ENCODE measurements at places on chromosomes 7 and 10.

GRCh38 chr10:91103384-91104192 lies 116.9 kb upstream of the PCGF5 start:
- DNase-seq, result no peak

DNA sequence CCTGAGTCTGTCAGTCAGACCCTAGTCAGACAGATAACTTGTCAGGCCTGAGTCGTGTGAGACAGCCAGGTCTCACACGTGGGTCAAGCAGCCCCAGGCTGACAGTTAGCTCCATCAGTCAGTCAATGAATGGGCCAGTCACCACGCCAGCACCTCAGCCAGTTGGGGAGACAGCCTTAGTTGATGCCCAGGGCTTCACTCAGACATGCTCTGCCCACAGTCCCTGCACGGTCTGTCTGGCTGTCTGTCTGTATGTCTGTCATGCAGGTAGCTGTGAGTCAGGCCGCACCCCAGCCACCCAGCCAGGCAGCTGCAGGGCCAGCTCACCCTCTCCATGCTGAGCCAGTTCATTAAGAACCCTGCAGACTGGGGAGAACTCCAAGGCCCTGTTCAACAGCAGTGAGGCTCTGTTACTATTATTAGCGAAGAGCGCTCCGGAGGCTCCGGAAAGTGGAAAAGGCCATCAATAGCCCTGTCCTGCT lies 141.1 kb upstream of the PCBD1 start:
- no peak for DNase-seq

DNA sequence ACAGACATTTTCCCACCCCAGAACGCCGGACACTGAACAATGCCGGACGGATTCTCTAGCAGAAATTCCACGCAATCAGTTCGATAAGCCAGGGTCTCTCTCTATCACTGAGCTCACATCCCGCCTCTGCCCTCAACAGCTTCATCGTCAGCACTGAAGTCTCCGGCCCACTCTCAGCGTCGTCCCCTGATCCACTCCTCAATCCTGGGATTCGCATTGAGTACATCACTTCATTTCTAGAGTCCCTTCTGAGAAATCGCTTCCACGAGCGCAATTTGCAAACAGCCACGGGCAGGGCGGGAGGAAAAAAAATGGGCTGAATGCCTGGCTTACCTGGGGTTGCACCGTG lies 365 bp downstream of the YME1L1 start:
- DNase-seq, result peak; percentile 17

GRCh38 chr7:85000735-85001350 lies 186.0 kb downstream of the SEMA3D start:
- DNase-seq, result no peak

GRCh38 chr10:117163061-117163953 lies 25.2 kb upstream of the VAX1 start:
- DNase-seq, result no peak

DNA sequence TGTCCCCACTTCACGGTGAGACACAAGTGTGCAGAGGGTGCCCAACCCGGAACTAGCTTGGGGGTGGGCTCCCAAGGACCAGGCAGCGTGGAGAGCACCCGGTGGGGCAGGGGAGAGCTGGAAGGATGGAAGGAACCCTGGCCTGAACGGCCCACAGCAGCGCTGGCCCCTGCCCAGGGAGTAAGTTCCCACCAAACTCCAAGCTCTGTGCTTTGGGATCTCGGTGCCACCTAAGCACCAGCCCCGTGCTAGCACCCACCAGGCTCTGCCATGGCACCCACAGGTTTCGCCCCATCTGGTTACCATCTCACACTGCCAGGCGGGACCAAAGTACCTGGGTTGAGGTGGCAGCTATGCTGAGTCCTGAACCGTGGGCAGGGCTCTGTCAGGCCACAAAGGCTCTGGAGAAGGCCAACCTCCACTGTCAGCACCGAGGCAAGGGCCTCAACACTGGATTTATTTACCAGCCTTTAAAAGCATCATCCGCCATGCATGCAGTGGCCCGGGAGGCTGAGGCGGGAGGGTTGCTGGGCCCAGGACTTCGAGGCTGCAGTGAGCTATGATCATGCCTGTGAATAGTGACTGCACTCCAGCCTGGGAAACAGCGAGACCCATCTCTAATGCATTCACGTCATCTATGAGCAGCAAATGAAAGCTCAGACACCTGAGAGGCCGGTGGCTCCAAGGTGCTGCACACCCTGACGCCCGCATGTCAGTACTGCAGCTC lies 16.0 kb downstream of the GPER1 start:
- no peak for DNase-seq

DNA sequence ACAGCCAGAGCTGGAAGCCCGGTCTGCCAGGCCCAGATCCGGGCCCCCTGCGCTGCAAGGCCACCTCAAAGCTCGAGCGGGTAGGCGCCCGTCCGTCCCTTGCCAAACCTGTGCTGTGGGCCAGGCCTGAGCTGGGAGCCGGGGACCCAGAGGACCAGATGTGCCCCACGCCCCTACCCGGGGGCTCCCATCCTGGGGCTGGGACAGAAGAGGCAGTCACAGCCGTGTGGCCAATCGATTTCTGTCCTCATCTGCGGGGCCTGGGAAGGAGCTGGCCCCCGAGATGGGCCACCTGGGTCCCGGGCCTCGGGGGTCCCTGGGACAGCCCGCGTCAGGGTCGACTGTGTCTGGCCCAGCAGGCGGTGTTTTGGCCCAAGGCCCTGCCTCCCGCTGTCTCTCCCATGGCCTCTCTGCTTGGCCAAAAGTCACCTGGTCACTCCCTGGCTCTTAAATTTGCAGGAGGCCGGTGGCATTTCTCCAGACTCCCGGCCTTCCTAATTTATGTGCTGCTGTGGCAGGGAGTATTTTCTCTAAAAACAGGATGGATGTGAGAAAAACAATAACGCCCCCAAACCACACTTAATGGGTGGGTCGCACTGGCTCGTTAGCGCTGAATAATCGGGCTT lies 63.8 kb downstream of the UNCX start:
- DNase-seq, result no peak

DNA sequence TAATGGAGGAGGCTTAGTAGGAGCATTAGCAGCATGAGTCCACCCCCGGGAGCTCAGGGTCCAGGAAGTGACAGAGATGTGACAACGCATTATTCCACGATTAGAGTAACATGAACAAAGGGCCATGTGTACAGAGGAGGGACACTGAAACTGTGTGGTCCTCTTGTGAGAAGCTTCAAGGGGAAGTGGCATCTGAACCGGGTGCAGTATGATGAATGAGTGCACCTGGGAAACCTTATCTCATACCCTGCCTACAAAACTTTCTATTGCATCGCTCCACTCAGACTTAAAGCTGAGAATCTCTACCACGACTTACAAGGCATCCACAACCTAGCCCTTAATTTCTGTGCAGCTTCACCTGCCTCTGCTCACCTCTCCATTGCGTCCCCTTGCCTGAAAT lies 115.3 kb upstream of the AMPH start:
- no peak for DNase-seq

- no peak for DNase-seq
Measured at GRCh38 chr10:24701447-24701846, 22.2 kb downstream of the ARHGAP21 start.

DNA sequence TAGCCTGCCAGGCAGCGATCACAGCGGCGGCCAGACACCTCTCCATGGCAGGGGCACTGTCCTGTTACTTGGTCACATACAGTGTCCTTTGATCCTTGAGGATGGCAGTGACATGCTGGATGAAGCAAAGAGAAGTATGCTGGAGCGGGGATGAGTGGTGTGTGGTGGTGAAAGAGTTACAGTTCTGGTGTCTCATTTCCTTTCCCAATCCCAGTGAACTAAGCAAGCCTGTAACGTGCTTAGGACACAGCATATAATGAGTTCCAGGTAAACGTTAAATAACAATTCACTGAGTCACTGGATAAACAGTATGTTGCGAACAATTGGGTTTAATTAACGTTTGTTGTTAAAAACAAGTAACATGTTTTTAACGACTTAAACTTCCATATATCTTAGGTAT lies 63.5 kb upstream of the LAMB1 start:
- no peak for DNase-seq

DNA sequence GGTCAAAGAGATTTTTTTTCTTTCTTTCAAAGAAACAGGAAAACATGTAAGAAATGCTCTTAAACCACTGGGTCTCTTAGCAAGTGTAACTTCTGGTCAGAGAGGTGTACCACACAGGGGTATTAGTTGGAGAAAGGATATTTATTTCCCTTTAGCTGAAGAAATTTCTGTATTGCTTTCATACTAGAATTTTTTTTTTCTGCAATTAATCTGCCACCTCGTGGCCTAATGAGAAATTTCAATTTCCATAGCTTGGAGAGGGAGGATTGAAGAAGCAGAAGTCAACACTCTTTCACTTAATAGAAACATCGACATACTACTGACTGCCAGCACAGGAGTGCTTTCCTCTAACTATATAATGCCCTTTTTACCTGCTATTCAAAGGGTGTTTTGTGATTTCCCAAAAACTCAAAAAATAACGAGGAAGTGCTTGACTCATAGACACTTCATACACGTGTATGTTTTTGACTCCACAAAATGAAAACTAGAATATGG lies 177.6 kb upstream of the NAMPT start:
- no peak for DNase-seq

- DNase-seq, result peak; percentile 81
Measured at GRCh38 chr7:37342688-37343471, 105.8 kb downstream of the ELMO1 start.

DNA sequence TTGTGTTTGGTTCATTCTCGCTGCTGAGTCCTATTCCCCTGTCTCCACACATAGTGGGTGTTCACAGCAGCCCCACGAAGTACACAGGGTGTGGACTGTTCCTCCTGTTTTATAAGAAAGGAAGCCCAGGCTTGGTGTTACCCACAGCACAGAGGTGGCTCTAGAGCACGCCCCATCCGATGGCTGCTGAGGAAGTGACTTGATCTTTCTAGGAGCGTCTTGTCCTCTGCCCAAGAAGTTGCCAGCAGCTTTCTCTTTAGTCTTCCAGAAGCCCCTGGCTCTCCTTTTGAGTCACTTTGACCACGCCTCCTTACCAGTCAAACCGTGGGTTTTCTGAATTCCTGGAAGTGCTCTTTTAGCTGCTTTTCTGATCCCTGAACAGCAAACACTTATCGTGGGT lies 94.0 kb downstream of the GRK5 start:
- peak; percentile 80 for DNase-seq

- no peak for DNase-seq
Measured at GRCh38 chr7:134315679-134316538, 821 bp downstream of the SLC35B4 start.

GRCh38 chr10:22022257-22023032 lies 18.9 kb upstream of the DNAJC1 start:
- DNase-seq, result peak; percentile 49

DNA sequence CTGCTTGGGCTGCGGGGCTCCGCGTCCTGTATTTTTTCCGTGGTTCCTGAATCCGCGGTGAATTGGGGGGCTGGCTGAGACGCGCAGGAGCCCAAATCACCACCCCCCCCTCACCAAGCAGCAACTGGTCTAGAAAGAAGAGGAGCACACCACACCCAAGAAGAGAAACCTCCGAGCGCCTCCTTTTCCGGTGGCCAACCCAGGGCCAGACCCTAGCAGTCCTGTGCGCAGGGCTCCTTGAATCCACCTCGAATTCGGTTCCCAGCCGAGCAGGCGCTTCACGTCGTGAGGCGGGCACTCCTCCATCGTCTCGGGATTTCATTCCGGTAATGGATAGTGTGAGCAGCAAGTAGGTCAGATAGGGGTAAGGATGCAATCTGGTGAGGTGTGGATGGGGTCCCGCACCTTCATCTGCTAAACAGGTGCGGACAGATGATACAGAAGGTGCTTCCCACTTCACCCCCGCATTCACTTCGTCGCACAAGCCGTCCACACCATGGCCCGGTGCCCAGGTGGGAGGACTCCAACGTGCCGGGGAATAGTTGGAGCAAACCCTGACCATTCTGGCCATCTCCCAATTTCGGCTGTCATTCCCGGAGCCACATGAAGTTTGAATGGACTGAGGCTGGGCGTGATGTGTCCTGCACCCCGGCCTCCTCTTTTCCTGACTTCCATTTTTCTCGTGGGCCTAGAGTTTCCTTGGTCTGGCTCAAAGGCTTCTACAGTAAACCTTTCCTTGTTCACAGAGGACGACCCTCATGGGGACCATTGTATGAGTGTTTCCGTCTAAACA lies 19.8 kb upstream of the ZNF273 start:
- DNase-seq, result no peak

GRCh38 chr7:48031111-48031510 lies 2.2 kb upstream of the SUN3 start:
- no peak for DNase-seq

DNA sequence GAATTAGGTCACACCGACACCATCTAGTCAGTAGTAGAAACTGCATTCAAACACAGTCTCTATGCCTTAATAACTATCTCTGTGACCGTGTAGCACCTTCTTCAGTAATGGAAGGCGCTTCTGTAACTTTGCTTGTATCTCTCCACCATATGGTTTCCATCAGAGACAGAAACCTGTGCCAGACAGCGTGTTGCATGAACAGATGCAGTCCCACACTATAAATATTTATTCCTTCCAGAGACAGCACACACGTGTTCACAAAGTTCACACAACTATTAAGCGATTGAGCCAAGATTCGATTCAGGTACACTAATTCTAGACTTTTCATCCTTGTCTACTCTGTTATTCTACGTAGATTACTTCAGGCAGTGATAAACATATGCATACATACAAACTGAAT lies 873.9 kb upstream of the MBL2 start:
- no peak for DNase-seq

- DNase-seq, result no peak
Measured at GRCh38 chr7:18421297-18422002, 74.1 kb upstream of the HDAC9 start.

GRCh38 chr10:132213917-132214316 lies 27.2 kb downstream of the DPYSL4 start:
- DNase-seq, result no peak

DNA sequence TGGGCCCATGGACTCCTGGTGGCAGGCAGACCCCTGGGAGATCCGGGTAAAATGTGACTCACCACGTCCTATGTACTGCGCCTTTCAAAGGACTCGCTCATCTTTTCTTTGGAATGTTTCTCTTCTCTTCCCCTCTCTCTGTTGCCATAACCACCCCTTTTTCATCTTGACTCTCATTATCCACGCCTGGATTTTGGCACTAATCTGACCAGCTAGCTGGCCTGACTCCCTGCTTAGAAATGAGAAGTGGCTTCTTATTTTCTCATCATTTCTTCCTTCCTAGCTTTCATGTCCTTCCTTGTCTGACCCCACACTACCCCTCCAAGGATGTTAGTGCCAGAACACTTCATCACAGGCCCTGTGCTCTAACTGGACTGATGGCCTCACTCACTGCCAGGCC lies 98.0 kb upstream of the FAM171A1 start:
- no peak for DNase-seq

DNA sequence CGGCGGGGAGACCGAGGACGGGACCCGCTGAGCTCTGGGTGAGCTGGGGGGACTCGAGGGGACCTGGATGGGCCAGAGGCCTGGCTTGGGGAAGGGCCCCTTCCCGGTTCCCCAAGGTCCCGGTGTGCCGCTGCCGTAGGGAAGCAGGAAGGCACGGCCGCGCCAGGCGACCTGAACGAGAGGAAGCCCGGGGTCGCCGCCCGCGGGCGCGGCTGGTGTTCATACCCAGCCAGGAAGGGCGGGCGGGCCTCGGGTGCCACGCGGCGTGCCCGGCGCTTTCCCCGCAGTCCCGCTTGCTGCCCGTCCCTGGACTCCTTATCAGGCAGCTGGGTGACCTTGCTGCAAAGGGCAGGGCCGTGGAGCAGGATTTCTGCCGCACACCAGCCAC lies 38.0 kb downstream of the ZNF777 start:
- no peak for DNase-seq

GRCh38 chr7:142332421-142332820 lies 74.6 kb upstream of the PRSS58 start:
- DNase-seq, result no peak
